NCI-H2081 (cell line): ENCODE measurements at places on chromosomes 12 and 14.
A peak's percentile ranks its signal among the peaks of the same experiment; 100 is the strongest.

DNA sequence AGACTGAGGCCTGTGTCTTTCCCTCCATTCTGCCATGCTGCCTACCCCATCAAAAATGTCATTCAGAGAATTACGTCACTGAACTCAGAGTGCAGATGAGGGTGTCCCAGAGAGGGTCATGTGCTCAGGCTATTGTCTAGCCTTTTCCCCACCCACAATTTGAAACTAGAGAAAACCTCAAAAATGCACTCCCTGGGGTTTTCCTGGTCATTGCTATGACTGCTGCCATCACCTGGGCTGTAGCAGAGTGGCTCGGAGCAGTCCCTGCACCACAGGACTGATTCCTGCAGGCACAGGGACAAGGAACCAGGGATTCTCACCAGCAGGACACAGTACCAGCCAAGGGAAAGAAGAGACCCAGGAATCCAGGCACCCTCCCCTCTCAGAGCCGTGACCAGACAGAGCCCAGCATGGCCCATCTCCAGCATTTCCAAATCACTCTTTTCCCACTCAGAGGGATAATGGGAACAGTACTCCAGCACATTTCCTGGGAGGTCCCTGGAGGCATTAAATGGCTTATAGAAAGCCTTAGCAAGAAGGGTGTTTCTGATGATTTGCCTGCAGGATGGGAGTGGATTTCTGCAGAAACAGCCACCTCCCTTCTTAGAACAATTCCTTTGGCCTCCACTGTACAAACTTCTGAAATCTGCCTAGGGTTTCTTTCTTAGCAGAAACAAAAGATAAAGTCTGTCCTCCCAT is 45.9 kb downstream of the VWF start:
- no peak for DNase-seq

- DNase-seq, result no peak
Observed at GRCh38 chr12:92927055-92927435, 2.0 kb downstream of the EEA1 start.

DNA sequence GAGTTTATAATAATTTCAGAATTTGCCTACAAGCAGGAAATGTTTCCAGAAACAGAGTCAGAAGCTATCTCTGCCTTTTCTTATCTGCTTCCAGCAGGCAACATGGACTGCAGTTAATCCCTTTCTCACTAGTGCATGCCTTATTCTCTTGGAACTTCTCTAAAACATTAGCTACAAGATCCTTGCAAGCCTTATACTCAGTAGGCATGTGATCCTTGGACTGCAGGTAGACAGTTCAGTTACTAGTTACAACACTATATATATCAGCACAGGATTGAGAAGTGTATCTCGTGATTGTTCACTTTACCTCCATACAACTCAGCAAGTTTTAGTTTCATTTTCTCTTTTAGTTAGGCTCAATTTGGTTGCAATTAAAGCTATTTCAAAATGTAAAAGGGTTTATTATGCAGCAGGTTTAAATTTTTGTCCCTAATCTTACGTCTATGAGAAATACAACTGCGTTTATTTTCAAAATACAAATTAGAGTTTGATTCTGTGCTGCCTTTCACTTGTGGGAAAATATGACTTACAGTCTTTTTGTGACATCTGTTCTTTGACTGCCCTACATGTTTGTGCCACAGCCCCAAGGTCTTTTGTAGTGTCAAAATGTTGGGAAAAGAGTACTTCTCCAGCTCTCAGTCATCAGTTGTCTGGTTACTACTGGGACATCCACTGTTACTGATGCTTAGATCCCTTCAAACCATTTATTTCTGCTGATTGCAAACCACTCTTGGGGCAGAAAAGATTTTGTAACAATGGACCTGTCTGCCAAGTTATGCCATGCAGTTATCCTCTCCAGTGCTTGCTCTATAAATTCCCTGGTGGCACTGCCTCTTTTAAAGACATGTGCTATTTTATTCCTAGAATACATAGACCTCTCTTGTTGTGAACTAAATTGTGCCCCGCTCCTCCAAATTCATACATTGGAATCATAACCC is 709.0 kb upstream of the FOXG1 start:
- DNase-seq, result no peak

- no peak for DNase-seq
Observed at GRCh38 chr12:102474438-102475064, 5.8 kb downstream of the IGF1 start.

- DNase-seq, result peak; percentile 76
Observed at GRCh38 chr14:60317609-60318008, 68.6 kb downstream of the PPM1A start.

DNA sequence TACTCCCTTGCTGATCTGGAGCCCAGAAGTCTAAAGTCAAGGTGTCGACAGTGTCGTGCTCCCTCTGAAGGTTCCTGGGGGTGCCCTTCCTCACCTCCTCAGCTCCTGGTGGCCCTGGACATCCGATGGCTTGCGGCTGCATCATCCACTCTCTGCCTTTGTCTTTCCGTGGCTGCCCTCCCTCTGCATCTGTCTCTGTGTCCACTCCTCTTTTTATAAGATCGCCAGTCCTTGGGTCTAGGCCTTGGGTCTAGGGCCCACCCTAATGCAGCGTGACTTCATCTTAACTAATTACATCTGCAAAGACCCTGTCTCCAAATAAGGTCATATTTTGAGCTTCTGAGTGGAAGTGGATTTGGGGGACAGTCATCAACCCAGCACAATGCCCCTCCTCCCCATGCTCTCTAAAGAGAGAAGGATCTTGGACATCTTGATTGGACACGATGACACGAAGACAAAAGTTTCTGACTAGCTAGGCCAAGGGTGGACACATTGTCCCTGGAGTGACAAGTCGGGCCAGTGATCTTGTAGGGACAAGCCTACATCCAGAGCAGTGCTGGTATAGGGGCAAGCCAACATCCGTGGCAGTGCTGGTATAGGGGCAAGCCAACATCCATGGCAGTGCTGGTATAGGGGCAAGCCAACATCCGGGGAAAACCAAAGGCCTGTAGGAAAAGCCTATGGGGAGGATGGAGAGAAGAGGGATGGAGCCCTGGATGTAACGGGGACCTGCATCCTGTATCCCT is 93.9 kb upstream of the DIO3 start:
- DNase-seq, result no peak

GRCh38 chr12:78385541-78385940 is 479.0 kb upstream of the SYT1 start:
- DNase-seq, result no peak

- DNase-seq, result no peak
Observed at GRCh38 chr12:65282840-65283239, 4.4 kb downstream of the MSRB3 start.

GRCh38 chr12:93434256-93434865 is 7.4 kb downstream of the UBE2N start:
- DNase-seq, result no peak

GRCh38 chr14:37842106-37842505 is 246.7 kb downstream of the TTC6 start:
- no peak for DNase-seq

GRCh38 chr12:47025798-47026197 is 53.6 kb upstream of the PCED1B start:
- no peak for DNase-seq

DNA sequence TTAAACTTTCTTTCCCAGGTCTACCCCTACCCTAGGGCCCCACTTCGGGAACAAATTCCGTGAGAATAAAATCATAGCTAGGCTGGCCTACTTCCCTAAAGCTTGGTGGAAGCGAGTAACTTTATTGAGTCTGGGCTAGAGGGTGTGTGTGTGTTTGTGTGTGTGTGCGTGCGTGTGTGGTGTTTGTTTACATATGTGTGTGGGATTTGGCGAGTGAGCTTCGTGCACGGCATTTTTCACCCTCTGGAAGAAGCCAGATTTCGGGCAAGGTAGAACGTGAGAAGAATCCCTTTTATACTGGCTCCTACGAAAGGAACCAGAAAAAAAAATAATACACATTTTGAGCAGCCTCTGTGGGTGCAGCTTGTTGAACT is 7.5 kb upstream of the LHX5 start:
- DNase-seq, result no peak

- DNase-seq, result no peak
Observed at GRCh38 chr12:51832354-51833107, 16.0 kb downstream of the FIGNL2 start.

GRCh38 chr14:19729763-19730162 is 13.6 kb upstream of the OR4Q3 start:
- DNase-seq, result no peak

DNA sequence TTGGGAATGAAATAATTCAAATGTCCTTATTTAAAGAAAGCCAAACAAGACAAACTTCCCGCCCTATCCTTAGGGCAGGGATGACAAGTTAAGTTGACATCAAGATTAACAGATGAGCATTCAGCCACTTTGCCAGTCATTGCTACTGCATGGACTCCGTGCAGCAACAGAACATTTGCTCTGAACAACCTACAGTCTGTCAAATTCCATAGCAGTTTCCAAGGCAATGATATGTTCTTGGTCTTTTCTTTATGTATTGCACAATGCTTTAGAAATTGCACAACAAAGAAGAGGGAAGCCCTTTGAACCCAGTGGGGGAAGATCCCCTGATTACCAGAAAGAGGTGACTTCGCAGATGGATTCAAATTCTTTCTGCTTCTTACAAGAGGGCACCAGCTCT is 269.8 kb downstream of the BCAT1 start:
- no peak for DNase-seq

DNA sequence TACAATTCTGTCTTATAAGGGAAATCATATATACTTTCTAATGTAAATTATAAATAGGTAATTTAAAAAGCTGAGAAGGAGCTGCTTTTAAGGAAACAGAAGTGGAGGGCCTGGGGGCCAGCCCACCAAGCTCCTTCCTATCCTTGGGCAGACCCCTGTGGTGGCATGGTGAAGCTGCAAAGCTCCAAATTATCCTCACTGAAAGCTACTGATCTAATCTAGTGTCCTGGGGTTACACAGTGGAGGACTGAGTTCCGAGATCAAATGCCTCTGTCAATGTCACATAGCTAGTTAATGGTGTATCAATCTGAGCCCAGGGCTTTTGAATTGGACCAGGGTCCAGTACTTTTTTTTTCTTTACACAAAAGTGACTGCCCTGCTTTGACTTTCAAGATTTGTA is 355.4 kb downstream of the CEP128 start:
- DNase-seq, result no peak

DNA sequence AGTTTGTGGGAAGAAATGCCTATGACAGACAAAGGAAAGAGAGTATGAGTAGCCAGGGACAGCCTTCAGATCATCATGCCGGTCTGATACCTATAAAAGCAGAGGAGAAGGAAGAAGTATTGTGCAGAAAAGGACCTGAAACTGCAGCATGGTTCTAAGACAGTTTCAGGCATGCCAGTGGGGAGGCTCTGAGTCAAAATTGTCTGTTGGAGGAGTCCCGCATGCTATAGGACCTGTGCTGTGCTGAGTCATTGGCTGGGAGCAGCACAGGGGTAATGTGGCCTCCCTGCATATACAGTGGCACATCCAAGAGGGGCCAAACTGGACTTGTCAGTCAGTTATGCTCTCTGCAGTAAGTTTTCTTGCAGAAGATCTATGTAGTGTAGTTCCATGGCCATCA is 40.7 kb downstream of the NEUROD4 start:
- no peak for DNase-seq

DNA sequence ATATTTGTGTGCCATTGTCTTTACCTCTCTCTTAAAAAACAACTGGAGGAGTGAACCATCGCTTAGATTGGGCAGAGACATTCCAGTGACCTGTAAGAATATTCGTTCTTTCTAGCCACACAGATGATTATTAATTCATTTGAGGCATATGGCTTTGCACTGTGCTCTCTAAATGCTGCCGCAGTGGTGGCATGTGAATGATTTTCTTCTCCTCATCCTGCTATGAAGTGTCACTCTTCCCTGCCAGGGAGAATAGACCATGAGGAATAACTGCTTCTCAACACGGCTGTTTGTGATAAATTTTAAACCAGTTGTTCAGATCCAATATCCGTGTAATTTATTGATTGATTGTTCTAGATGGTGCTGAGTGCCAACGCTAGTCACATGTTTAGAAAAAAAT is 225.3 kb downstream of the CNTN1 start:
- no peak for DNase-seq

- no peak for DNase-seq
Observed at GRCh38 chr12:9797722-9798619, 29.3 kb upstream of the KLRF1 start.
